HEK293T (cell line): ENCODE measurements at places on chromosomes 6 and 20.

DNA sequence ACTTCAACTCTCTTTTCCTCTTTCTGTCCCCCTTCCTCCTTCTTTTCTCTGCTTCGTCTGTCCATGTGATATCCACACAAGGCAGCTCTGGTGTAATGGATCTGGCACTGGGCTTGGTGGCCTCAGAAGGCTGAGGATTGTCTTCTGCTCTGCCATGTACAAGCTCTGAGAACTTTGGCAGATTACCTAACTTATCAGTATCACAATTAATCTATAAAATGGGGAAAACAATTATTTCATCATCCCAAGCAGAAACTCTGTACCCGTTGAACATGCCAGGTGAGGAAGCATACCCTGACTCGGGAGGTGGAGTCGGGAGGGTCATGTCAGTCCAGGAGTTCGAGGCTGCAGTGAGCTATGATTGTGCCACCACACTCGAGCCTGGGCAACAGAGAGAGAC, 10.6 kb downstream of the RNF144B start:
- DNase-seq, result no peak

GRCh38 chr6:50959081-50959641, 140.5 kb downstream of the TFAP2B start:
- DNase-seq, result no peak

DNA sequence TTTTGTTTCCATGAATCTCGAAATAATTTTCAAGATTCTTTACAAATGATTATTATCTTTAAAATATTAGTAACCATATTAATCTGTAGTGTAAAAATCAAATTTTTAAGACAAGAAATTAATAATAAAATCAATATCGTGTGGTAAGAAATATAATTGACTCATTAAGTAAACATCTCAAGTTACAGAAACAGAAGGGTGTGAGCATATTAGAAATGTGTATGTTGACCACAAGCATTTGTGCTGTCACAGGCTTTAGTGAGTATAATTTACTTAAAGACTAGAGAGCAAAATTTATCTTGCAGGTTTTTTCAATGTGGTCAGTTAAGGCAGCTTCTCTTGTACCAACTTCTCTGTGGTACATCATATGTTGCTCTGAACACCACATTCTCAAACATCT, 566.5 kb upstream of the IRAK1BP1 start:
- DNase-seq, result no peak

GRCh38 chr20:19767070-19767469, 9.0 kb downstream of the RIN2 start:
- DNase-seq, result no peak

DNA sequence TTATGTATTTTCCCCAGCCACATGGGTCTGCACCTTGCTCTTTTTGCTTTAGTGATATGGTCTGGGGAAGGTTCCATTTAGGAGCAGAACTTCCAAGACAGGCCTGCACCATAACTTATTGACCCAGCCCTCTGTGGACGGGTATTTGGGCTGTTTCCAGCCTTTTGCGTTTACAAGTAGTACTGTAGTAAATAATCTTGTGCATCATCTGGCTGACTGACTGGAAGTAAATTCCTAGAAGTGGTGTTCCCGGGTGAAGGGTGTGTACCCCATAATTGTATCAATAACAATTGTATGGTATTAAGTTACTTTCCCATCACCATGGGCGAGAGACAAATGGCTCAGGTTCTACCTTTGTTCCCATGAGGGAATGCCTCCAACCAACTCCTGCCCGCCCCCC, 31.6 kb downstream of the SPDEF start:
- DNase-seq, result no peak

DNA sequence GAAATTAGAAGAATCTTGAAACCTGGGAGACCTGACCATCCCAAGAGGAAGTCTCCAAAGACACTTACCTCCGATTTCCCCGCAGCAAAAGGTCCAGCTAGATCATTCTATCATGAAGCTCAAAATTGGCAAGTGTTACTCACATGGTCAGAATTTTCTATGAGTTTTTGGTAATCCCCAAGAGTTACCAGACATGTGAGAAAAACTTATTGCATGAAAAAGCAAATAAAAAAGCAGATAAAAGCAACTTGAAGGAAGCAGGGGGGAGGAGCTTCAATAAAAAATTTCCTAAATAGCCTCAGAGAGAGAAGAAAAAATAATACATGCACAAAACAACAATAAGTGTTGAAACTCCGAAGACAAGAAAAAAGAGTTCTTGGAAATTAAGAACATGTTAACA, 27.3 kb downstream of the VNN1 start:
- DNase-seq, result no peak

DNA sequence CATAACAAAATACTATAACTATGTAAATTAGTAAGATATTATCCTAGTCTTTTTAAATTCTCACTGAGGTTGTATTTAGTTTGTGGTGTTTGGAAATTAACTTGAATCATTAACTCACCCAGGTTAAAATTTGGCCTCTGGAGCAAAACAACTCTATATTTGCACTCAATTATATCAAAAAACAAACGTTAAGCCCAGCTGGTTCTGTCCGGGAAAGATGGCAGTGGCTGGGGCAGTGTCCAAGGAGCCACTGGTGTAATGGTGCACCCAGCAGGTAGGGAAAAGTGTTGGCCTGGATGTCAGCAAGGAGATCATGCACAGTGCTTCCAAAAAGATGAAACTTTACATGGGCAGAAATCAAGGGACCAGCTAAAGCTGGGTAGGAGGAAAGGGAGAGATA, 285.3 kb upstream of the CITED2 start:
- DNase-seq, result no peak

DNA sequence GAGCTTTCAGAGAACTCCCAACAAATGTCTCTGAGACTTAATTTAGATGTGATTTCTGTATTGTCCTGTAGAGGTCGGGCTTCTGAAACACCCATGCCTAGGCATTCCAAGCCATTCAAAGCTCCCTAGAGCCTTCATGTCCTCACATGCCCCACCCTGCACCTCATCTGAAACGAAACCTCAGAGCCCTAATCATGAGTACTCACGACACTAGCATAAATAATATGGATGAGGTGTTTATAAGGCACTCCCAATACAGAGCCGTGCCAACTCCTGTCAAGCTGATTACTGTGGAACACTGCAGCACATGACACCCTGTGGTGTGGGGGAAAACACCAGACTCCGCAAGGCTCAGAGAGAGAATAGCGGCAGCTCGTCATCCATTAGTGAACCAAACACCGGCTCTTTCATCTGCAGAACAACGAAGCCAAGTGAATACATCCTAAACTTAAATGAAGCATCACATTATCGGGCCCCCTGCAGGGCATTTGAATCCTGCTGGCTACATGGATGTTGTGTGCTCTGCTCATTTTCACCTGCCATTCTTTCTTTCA, 83.8 kb downstream of the FNDC1 start:
- peak; percentile 78 for DNase-seq

DNA sequence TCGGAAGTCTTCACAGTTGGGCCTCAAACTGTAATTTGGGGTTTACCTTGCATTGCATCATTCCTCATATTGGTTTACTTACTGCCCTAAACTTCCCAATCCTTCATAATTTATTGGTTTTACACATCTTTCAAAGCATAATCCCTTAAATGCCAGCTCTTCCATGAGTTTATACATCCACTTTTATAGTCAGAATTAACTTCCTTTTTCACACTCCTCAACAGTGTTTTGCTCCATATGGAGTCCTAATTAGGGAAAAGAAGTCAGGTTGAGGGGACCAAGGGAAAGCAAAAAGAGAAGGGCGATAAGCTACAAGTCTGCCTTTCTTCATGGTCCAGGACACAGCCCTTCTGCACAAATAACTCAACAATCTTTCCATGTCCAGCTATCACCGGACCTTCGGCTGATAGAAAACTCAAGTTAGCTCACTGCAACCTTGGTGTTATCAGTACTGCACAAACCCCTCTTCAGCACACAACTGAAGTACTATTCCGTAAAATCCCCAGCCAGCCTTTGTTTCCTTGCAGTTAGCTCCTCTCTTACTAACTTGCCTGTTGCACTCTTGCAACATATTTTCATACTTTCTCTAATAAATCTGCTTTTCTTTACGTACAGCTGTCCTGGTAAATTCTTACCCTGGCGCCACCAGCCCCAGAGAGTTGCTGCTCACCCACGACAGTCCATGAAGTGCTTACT, 2.0 kb downstream of the EEF1E1 start:
- no peak for DNase-seq

DNA sequence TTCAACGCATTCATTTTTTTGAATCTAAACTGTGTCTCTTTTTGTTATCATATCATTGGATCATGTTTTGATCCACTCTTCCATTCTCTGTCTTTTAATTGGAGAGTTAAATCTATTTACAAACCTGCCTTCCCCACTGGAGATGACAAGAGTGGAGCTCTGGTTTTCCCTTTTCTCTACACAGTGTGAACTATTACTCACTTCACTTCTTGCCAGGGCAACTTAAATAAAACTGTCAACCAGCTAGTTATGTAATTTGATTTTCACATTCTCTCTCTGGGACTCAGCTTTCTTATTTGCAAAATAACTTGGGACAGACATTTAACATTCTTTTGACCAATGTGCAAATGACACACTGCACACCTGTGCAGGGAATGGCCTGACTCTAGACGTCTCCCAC, 230.8 kb upstream of the CST7 start:
- DNase-seq, result no peak

GRCh38 chr20:10802236-10802635, 128.4 kb upstream of the JAG1 start:
- DNase-seq, result no peak

DNA sequence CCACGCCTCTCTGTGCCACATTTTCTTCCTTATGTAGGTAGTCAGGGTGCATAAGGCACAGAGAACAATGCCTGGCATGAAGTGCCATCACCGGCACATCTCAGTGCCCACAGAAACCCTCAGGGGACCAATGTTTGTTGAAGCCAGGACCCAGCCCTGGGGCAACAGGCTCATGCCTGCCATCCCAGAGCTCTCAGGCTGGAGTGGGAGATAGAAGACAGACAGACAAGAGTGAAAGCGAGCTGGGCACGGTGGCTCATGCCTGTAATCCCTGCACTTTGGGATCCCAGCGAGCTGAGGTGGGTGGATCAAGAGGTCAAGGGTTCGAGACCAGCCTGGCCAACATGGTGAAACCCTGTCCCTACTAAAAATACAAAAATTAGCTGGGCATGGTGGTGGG, 13.5 kb downstream of the EFCAB8 start:
- DNase-seq, result no peak

DNA sequence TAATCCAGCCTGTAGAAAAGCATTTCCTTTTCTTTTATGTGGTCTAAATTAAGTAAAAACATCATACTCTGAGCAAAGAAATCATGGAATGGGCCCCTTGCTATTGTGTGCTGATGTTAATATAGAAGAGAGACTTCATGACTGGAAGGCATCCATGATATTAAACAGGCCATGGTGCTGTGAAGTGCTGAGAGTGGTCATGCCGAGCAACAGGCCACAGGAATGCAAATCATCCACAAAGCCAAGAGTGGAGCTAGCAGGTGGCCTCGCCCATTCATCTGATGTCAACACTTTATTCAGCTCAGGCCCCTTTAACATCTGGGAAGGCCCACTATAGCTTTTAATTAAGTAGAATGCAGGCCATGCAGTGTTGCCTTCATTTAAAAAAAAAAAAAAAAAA, 115.2 kb upstream of the HMGCLL1 start:
- DNase-seq, result peak; percentile 16

- DNase-seq, result no peak
Observed at GRCh38 chr6:32462609-32463008, 22.9 kb downstream of the HLA-DRA start.

- DNase-seq, result no peak
Observed at GRCh38 chr6:54198134-54198533, 86.9 kb downstream of the MLIP start.

GRCh38 chr6:40671001-40671693, 84.0 kb upstream of the LRFN2 start:
- DNase-seq, result no peak

GRCh38 chr6:39007575-39007974, 41.0 kb upstream of the GLP1R start:
- no peak for DNase-seq

DNA sequence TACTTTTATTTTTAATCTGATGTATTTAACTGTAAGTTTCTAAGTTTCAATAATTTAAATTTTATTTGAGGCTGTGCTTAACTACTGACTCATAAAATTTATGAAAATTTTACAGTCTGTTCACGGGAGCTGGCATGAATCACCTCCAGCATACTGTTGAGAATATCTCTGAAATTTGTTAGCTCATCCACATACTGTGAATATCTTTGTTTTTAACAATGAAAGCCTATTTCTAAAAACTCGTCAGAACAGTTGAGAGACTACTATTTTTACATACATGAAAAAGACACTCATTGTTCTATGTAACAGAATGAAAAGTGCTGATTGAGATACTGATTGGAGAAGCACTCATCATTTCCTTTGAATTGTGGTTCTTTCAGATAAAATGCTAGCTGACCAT, 749.3 kb downstream of the TENT5A start:
- no peak for DNase-seq

- no peak for DNase-seq
Observed at GRCh38 chr20:20365480-20366161, 2.3 kb upstream of the INSM1 start.

- DNase-seq, result no peak
Observed at GRCh38 chr20:14984768-14985622, 647.6 kb upstream of the FLRT3 start.

DNA sequence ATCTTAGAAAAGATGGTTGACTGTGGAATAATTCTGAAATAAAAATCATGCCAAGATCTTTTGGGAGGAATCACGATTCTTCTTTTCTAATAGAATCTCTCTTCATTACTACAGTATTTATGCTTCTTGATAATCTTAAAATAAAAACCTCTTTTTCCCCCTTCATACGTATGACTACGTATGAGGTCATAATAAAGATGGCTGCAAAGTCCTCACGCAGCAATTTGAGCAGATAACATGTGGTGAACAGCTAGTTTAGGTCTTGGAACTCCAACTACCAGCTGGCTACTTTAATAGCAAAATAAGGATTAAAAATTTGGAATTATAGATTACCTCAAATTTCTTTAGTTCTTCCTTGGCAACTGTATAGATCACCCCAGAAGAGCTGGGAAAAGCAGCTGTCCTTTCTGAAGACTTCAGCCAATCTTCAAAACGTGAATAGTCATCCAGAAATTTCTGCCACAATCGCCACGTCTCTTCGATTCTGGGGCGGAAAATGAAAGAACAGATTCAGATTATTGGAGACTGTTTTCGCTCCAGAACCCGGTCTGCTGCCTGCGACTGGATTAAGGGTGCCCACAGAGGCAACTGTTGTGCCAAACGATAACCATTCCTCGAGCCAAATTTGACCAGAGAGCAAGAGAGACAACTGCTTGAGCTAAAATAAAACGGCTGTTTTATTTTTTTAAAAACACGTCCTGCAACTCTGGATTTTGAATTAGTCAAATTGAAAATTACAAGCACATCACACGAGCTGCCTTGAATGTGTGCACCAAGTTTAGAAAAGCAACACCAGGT, 347.3 kb downstream of the ESR1 start:
- no peak for DNase-seq

GRCh38 chr6:149234051-149234962, 83.2 kb upstream of the TAB2 start:
- DNase-seq, result no peak

- no peak for DNase-seq
Observed at GRCh38 chr6:170093658-170094596, 197.0 kb downstream of the DLL1 start.

- DNase-seq, result no peak
Observed at GRCh38 chr6:149157126-149157525, 160.4 kb upstream of the TAB2 start.
